ENCODE measurements at places on chromosomes 3 and 15. TPM values are rescaled to one million over a fixed set of nuclear protein-coding genes. Genes with fewer than 3 reads are reported as not detected.

The IL20RB gene
- 110 TPM for polyA plus RNA-seq

The BSN gene
- 0.02 TPM for polyA plus RNA-seq

The P2RY1 gene
- polyA plus RNA-seq, result 0.35 TPM

The FEZF2 gene
- not detected for polyA plus RNA-seq

The LRRC3B gene
- not detected for polyA plus RNA-seq

The EPHA3 gene
- not detected for polyA plus RNA-seq

The YEATS2 gene
- polyA plus RNA-seq, result 10.0 TPM

The SLC35G2 gene
- polyA plus RNA-seq, result 1.1 TPM

The ACTC1 gene
- not detected for polyA plus RNA-seq

The LRRC31 gene
- polyA plus RNA-seq, result not detected

DNA sequence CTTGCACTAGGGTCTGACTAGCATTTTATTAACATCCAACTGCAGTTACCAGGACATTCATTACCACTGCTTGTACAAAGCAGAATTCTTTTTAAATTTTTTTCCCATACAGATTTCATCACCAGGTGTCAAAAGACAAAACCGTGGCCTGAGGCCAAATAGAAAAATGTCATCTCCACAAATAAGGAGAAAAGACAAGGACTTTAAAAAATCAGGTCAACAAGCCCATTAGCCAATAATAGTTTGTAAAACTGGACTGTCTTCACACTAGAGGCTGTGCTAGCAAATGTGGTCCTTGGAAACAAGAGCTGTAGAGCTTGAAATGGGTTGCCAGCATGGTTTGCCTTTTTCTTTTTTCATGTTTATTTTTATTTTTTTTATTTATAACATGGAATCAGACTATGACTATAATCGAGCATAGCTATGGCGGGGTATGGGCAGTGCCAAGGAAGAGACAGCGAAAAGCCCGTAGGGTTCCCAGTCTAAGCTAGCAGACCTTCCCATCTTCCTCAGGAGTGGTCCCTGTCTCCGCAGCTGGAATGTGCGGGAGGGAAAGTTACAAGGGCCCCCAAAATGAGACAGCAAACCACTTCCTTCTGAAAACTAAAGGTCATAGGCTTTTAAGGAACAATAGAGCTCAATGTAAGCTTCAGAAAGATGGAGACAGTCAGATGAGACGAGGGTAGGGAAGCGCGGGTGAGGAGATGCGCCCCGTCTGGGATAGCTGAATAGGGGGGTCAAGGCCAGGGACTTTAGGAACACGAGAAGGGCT is 1.5 kb downstream of the PTPN9 start:
- DNase-seq, result no peak

DNA sequence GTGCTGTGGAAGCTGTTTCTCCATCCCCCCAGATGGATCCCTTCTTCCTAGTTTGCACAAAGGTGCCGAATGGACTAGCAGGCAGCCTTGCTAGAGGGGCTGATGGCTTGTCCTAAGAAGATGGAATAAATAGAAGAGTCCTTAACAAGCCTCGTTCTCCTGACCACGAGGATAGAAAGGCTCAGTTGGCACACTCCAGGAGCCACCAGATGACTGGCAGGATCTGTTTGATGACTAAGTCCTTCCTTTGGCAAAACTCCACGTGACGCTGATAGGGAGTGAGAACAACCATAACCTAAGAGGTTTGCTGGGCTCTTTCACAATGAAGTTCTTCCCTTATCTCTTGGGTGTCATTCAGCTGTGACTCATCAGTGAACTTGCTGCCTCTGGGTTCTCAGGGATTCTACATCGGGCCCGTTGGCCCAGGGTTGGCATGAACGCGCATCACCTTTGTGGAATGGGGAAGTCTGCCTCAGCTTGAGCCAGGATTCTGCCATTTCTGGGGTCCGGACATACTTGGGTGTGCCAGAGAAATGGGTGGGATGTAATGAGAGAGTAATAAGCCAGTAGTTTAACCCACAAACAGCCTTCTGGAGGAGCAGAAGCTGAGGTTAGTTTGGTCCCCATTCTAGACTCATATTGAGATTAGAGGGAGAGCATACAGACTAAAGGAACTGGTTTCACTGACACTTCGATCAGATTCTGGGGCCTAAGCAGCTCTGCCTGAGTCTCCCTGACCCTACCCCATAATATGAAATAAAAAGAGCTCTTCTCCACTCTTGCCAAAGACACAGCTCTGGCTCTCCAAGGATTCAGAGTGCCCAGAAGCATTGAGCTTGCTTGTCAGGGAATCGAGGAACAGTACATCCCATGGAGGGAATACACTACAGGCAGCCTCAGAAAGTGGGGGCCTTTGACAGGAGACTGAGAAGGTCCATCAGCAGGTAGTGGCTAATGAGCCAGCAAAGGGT is 2.0 kb upstream of the MELTF start:
- DNase-seq, result peak; percentile 99

GRCh38 chr15:80095511-80095910 is 36.0 kb downstream of the ZFAND6 start:
- DNase-seq, result no peak

DNA sequence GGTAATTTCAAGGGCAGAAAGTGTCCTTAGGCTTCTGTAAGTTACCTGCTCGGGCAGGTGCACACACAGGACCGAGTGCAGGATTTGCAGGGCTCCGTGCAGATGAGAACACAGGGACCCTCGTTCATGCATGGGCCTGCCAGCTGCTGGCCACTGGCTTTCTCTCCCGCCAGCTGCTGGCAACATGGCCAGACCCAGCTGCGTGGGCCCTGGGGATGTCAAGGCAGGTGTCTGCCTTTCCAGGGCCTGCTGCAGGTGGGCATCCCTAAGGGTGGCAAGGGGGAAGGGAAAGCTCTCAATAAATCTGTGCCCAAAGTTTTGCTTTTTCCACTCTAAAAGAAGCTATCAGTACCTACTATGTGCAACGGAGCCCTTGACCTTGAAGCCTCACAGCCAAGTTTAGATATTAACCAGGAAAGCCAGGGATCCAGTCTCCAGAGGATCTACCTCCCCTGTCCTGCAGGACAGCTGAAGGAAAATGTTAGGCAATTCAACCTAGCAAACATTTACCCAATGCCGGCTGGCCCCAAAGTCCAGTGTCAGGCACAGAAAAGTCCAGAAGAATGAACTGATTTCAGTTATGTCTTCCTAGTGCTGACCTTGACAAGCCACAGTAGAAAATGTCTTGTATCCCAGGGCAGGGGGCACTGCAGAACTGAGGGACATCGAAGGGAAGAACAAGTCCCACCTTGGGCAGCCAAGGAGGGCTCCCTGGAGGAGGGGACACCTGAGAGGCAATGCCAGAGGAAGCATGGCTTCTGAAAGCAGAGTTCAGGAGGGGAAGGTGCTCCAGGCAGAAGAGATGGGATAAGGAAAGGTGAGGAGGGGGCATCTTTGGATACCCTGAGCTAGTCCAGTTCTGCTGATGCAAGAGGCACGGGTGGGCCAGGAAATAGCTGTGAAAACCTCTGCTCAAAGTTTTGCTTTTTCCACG is 26.4 kb downstream of the NUP210 start:
- no peak for DNase-seq

- no peak for DNase-seq
These were observed 78.3 kb upstream of the TPM1 start for GRCh38 chr15:62964251-62964650.

GRCh38 chr15:66795851-66796250 is 93.8 kb downstream of the SMAD6 start:
- no peak for DNase-seq

DNA sequence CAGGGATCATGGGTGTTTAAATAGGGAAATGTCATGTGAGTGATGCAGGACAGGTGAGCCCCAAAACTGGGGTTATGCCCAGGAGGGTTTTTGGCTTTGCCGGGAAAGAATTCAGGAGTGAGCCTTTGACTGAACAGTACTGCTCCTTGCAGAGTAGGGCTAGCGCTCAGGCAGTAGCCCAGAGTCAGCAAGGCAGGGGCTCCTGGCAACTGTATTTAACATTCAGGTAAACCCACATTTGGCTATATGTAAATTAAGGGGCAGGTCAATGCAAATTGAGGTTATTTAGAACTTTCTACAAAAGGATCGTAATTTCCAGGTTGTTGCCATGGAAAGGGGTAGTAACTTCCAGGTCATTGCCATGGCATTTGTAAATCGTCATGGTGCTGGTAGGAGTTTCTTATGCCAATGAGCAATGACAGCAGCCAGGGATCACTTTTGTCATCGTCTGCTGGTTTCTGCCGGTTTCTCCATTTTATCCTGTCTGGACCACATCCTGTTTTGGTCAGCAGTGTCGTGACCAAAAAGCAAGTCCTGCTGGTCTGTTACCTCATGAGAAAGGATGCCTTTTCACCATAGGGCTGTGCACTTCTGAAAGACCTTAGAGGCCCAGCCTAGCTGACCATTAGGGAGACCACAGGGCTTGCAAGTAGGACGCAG is 24.3 kb downstream of the MTHFS start:
- DNase-seq, result no peak

DNA sequence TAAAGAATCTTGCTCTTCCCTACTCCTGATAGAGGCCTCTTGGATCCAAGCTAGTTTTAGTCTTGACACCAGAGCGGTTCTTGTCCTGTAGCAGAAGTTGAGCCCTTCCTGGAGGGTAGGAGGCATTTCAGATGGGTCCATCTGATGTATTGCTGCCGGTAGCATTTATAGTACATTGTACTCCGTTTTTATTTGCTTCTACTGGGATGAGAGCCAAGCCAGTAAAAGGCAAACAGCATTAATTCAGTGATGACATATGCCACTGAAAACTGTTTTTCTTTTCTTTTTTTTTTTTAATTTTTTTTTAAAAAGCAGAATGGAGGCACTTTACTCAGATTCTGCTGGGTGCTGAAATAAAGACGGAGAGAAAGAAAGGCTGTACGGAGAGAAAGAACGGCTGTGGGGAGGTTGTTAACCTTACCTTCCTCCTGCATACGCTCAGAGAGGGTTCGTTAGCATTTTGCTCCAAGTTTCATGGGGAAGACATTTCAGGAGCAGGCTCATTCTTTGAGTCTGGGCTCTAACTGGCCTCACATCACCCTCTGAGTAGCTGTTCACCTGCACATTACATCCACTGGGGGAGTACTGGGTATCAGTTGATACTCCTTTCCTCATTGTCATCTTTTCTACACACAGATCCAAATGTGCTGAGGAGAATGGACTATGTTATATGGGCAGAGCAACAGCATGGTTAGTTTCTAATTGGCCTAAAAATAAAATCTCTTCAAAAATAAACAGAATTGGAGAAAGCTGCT is 161.5 kb downstream of the FEZF2 start:
- peak; percentile 1 for DNase-seq

GRCh38 chr3:116020495-116020894 is 397.2 kb downstream of the GAP43 start:
- no peak for DNase-seq

DNA sequence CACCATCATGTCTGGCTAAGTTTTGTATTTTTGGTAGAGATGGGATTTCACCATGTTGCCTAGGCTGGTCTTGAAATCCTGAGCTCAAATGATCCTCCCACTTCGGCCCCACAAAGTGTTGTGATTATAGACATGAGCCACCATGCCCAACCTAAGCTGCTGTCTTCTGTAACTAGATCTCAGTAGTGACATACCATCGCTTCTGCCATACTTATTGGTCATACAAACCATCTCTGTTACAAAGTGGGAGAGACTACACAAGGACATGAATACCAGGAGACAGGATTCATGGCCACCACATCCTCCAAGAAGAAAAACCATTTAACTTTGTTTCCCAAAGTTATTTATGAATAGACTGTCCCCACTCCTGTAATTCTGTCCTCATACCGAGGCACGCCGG is 81.3 kb downstream of the SMAD6 start:
- DNase-seq, result no peak

DNA sequence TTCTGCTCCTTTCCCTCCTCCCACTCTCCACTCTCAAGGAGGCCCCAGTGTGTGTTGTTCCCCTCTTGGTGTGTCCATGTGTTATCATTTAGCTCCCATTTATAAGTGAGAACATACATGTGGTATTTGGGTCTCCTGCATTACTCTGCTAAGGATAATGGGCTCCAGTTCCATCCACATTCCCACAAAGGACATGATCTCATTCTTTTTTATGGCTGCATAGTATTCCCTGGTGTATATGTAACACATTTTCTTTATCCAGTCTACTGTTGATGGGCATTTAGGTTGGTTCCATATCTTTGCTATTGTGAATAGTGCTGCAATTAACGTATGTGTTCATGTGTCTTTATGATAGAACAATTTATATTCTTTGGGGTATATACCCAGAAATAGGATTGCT is 144.0 kb upstream of the MEF2A start:
- no peak for DNase-seq

- DNase-seq, result no peak
These were observed 10.6 kb downstream of the DNAJA4 start for GRCh38 chr15:78274994-78275393.

GRCh38 chr3:72938471-72939265 is 50.8 kb downstream of the GXYLT2 start:
- DNase-seq, result peak; percentile 68

DNA sequence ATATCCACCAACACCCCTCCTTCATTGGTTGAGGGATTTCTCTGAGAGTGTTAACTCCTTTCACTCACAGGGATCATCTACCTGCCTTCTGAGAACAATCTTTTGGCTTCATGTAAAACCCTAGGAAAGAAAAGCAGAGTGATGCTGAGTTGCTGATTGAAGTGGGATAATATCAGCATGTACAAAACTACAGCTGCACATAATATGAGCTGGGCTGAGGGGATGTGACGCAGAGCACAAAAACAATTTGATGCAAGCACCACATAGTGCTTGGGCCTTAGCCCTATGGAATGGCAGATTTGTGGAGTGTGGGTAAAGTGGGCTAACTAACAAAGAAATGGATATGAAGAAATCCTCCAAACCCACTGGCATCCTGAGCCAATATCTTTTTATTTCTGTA is 267.6 kb upstream of the KCNH8 start:
- no peak for DNase-seq

DNA sequence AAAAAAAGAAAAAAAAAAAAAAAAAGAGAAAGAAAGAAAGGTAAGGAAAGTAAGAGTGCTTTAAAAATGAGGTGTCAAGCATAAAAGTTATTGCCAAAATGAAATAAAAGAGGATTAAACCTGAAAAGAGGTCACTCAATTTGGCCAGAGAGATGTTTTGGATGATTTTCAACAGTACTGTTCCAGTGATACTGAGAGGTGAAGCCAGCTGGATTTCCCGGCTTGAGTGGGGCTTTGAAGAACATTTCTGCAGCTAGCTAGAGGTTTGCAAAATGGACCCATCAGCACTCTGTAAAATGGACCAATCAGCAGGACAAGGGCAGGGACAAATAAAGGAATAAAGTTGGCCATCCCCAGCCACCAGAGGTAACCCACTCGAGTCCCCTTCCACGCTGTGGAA is 128.5 kb downstream of the LSAMP start:
- DNase-seq, result no peak
